Peyer's patch (tissue), 4 donors: ENCODE measurements at places on chromosomes 11 and 22. TPM values are rescaled to one million over a fixed set of nuclear protein-coding genes. Genes with fewer than 3 reads are reported as not detected.
A peak's percentile ranks its signal among the peaks of the same experiment; 100 is the strongest.

DNA sequence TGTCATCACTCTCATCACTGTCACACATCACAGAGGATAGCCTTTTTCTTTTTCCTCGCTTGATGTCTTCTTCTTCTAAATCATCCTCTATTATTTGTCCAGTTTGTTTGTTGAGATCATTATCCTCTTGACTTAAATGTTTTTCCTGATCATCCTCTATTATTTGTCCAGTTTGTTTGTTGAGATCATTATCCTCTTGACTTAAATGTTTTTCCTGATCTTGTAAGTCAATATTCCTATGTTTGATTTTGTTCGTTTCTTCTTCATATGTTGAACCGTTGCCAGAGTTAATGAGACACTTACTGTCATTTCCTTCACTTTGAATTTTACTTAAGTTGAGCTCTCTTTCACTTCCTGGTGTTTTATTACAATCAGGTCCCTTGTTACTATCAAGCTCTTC is 5.6 kb downstream of the CCDC82 start:
- H3K36me3 ChIP-seq = peaks cover 16% of the 10 kb centered on the region
- no peak overlapping the region for H3K4me3 ChIP-seq
- H3K27me3 ChIP-seq = no peaks in the 10 kb centered on the region
- H3K27ac ChIP-seq = no peak overlapping the region

GRCh38 chr22:46809153-46809885 is 46.9 kb downstream of the TBC1D22A start:
- H3K36me3 ChIP-seq = peaks cover 15% of the 10 kb centered on the region
- no peak for DNase-seq
- no peaks in the 10 kb centered on the region for H3K27me3 ChIP-seq
- no peak overlapping the region for H3K4me3 ChIP-seq

- H3K4me1 ChIP-seq = no peaks in the 10 kb centered on the region
- no peaks in the 10 kb centered on the region for H3K27me3 ChIP-seq
- H3K27ac ChIP-seq = no peak overlapping the region
- no peak for DNase-seq
- H3K36me3 ChIP-seq = no peaks in the 10 kb centered on the region
These were observed 2.4 kb upstream of the RBM14 start for GRCh38 chr11:66614073-66614472.

DNA sequence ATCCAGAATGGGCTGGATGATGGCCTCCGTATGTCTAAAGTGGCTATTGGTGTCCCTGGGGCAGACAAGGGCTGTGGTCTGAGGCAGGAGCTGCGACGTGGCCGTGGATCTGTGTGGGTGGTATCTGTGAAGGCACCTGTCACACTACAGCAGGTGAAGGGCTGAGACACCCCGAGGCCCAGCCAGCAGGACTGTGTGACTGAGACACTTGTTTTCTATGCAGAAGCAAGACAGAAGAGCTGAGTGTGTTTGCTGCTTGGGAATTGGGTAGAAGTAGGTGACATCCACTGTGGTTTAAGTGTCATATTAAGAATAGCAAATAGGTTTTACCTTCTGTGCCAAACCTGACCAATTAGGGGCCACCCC is 35.0 kb downstream of the AMPD3 start:
- H3K27ac ChIP-seq = peak overlapping the region; percentile 94
- DNase-seq = no peak
- H3K27me3 ChIP-seq = no peaks in the 10 kb centered on the region
- H3K4me3 ChIP-seq = no peak overlapping the region
- H3K4me1 ChIP-seq = no peaks in the 10 kb centered on the region
- H3K36me3 ChIP-seq = no peaks in the 10 kb centered on the region

- no peaks in the 10 kb centered on the region for H3K36me3 ChIP-seq
- H3K4me1 ChIP-seq = peaks cover 67% of the 10 kb centered on the region
- no peak overlapping the region for H3K4me3 ChIP-seq
- DNase-seq = no peak
- H3K27ac ChIP-seq = peak overlapping the region; percentile 11
These were observed 2.3 kb downstream of the CYB5R3 start for GRCh38 chr22:42646569-42647525.

- H3K27me3 ChIP-seq = no peaks in the 10 kb centered on the region
- peak overlapping the region; percentile 90 for H3K27ac ChIP-seq
- peaks cover 9% of the 10 kb centered on the region for H3K4me1 ChIP-seq
- DNase-seq = peak; percentile 78
- H3K4me3 ChIP-seq = peak overlapping the region; percentile 57
- no peaks in the 10 kb centered on the region for H3K36me3 ChIP-seq
These were observed 460 bp downstream of the ZC3H12C start for GRCh38 chr11:110093407-110094297.

GRCh38 chr11:95279921-95280868 is 49.2 kb upstream of the SESN3 start:
- no peaks in the 10 kb centered on the region for H3K27me3 ChIP-seq
- H3K4me3 ChIP-seq = no peak overlapping the region

DNA sequence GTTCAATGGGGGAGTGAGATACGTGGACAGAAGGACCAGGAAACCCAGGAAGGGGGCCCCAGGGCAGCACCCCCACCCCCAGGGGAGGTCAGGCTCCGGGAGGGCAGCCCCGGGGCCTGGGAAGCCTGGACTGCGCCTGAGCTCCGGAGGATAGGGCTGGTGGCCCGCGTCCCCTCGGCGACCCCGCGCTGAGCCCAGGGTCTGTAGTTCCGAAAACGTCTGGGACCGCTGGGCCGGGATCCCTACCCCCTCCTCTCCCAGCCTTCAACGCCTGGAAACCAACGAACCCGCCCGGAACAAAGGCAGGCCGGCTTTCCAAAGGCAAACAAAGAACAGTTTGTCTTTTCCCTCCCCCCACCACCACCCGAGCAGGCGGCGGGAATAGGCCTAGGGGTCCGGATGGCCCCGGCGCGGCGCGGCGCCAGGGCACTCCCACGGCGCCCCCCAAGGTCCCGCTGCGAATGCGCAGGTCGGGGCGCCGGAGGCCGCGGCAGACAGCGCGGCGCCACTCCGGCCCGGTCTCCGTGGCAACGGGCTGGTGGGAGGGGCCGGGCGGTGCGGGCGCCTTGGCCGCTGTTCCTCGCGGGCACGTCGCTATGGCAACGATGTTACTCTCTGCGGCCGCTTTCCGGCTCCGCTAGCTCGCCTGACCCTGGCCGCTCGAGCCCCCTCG is 58.5 kb downstream of the IGLL1 start:
- no peaks in the 10 kb centered on the region for H3K36me3 ChIP-seq
- no peaks in the 10 kb centered on the region for H3K27me3 ChIP-seq
- DNase-seq = peak; percentile 85
- peaks cover 25% of the 10 kb centered on the region for H3K4me1 ChIP-seq

GRCh38 chr22:44430716-44431115 is 67.3 kb downstream of the RTL6 start:
- H3K36me3 ChIP-seq = no peaks in the 10 kb centered on the region
- no peaks in the 10 kb centered on the region for H3K4me1 ChIP-seq
- no peak for DNase-seq
- no peak overlapping the region for H3K4me3 ChIP-seq
- H3K27ac ChIP-seq = no peak overlapping the region
- no peaks in the 10 kb centered on the region for H3K27me3 ChIP-seq

DNA sequence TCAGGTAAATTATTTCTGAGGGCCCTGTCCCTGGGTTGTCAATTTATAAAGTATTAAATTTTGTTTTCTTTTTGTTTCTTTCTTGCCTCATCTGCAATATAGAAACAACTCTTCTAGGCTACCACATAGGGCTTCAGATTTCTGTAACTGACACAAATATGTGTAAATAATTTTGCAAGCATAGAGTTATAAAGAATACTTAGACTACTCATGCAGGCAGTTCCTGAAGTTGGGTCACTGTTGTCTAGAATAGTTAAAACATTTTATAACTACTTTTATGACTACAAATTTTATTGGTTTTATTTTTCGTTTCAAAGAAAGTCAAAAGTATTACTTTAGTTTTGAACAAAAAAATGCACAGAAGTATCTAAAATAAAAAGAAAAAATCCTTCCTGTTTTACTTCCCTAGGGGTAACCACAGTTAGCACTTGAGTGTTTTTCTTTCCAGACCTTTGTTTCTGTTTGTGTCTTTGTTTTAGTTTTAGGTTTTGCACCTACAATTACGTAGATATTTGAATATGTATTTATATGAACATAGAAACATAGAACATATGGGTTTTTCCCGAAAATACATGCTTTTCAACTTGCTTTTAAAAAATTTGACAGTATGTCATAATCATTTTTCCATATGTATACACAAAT is 12.4 kb upstream of the TMEM123 start:
- H3K4me1 ChIP-seq = no peaks in the 10 kb centered on the region
- DNase-seq = no peak
- H3K4me3 ChIP-seq = no peak overlapping the region
- no peak overlapping the region for H3K27ac ChIP-seq
- no peaks in the 10 kb centered on the region for H3K27me3 ChIP-seq

DNA sequence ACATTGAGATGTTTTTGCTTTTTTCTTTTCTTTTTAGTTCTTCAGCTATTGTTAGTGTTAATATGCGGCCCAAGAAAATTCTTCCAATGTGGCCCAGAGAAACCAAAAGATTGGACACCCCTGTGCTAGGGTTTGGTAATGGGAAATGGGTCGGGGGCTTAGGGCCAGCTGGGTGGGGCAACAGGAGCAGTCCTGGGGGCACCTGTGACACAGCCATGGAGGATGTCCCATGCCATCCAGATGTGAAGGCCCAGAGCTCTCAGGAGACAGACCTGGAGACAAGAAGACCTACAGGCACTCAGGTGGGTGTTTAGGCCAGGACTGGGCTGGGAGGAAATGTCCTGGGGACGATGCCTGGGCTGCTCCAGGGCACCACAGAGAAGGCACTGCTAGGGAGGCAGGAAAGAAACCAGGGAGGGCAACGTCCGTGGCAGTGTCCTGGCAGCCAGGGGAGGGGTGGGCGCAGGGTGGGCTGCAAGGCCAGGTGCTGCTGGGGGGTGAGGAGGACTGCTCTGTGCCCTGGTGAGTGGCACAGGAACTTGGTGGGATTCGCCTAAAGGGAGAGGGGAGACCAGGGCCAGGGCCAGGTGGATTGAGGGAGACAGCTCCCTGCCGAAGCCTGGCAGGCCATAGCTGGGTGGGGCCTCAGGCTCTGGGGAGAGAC is 21.4 kb downstream of the RELT start:
- no peak for DNase-seq
- H3K27ac ChIP-seq = no peak overlapping the region
- no peak overlapping the region for H3K4me3 ChIP-seq
- no peaks in the 10 kb centered on the region for H3K4me1 ChIP-seq
- no peaks in the 10 kb centered on the region for H3K27me3 ChIP-seq

DNA sequence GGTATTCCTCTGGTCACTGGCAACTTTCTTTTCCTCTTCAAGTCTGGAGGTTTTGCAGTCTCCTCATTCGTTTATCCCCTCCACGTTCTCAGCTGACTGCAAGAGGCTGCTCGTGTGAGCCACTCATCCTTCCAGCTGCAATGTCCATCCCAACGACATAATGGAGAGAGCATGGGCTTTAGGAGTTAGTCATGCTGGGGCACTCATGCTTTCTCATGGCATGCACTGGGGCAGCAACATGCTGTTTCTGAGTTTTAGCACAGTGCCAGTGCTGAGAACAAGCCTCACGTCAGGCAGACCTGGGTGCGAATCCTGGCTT is 7.1 kb downstream of the DCPS start:
- H3K27ac ChIP-seq = no peak overlapping the region
- DNase-seq = no peak
- H3K27me3 ChIP-seq = no peaks in the 10 kb centered on the region

GRCh38 chr11:16049611-16050010 is 306.7 kb downstream of the SOX6 start:
- H3K4me3 ChIP-seq = no peak overlapping the region
- H3K4me1 ChIP-seq = no peaks in the 10 kb centered on the region
- no peak for DNase-seq
- H3K27ac ChIP-seq = no peak overlapping the region
- no peaks in the 10 kb centered on the region for H3K27me3 ChIP-seq
- peaks cover 19% of the 10 kb centered on the region for H3K36me3 ChIP-seq

DNA sequence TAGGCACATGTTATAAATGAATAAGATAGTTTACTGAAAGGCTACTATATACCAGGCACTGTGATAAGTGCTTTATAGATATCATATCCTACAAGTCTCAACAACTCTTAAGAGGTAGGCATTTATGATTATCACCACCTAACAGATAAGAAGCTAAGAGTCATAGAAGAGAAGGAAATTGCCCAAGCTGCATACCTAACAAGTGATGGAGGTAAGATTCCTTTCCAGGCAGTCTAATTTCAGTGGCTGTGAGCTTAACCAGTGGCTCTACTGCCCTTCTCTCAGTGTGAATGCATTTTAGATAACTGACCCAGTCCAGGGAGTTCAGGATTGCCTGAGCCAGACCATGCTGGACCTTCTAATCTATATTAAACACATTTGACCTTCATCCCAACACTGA is 39.2 kb downstream of the HEPHL1 start:
- H3K4me1 ChIP-seq = no peaks in the 10 kb centered on the region
- no peak overlapping the region for H3K4me3 ChIP-seq
- peaks cover 4% of the 10 kb centered on the region for H3K27me3 ChIP-seq
- H3K27ac ChIP-seq = no peak overlapping the region
- no peaks in the 10 kb centered on the region for H3K36me3 ChIP-seq

GRCh38 chr22:36486619-36487384 is 5.4 kb upstream of the TXN2 start:
- no peaks in the 10 kb centered on the region for H3K36me3 ChIP-seq
- DNase-seq = peak; percentile 69
- no peak overlapping the region for H3K4me3 ChIP-seq
- H3K4me1 ChIP-seq = peaks cover 4% of the 10 kb centered on the region

Gene GRK3
- total RNA-seq = 3.2 TPM

Gene TSSK2
- not detected for total RNA-seq

Gene OR5B2
- not detected for total RNA-seq

Gene OR8B3
- total RNA-seq = not detected

Gene NTM
- total RNA-seq = 1.7 TPM

Gene SLC22A8
- not detected for total RNA-seq

Gene MISFA
- total RNA-seq = not detected

Gene CHRNA10
- total RNA-seq = 5.4 TPM

Gene ASRGL1
- 57.8 TPM for total RNA-seq

Gene MOV10L1
- not detected for total RNA-seq

Gene CENPM
- 15.6 TPM for total RNA-seq
